ENCODE measurements at places on chromosomes 1 and 21. TPM values are rescaled to one million over a fixed set of nuclear protein-coding genes. Genes with fewer than 3 reads are reported as not detected.

Gene ASCL5
- under 0.01 TPM for total RNA-seq

Gene CCDC185
- total RNA-seq = not detected

Gene L1TD1
- total RNA-seq = 0.26 TPM

Gene GCSAML
- not detected for total RNA-seq

Gene CTH
- total RNA-seq = 9.7 TPM

Gene LHX8
- not detected for total RNA-seq

Gene FBLIM1
- total RNA-seq = 17.3 TPM

Gene S100A8
- not detected for total RNA-seq

Gene LEPROT
- total RNA-seq = 46.0 TPM

Gene GPATCH2
- 23.6 TPM for total RNA-seq

Gene FTCD
- total RNA-seq = 1.3 TPM

Gene NKAIN1
- under 0.01 TPM for total RNA-seq

Gene CASZ1
- 0.50 TPM for total RNA-seq

Gene HUNK
- total RNA-seq = under 0.01 TPM

Gene BCL2L15
- total RNA-seq = under 0.01 TPM

Gene RALGPS2
- 59.6 TPM for total RNA-seq

Gene OR6N1
- not detected for total RNA-seq

Gene SELENBP1
- total RNA-seq = 65.9 TPM

Gene CYP4X1
- not detected for total RNA-seq

Gene OVAAL
- total RNA-seq = not detected

Gene ZNF672
- 15.5 TPM for total RNA-seq

Gene ORC1
- total RNA-seq = 0.26 TPM

Gene TDRD5
- total RNA-seq = not detected
